ENCODE measurements at places on chromosomes 1 and 21. TPM values are rescaled to one million over a fixed set of nuclear protein-coding genes. Genes with fewer than 3 reads are reported as not detected.

GRCh38 chr1:9589719-9590157 lies 1.0 kb downstream of the TMEM201 start:
- DNase-seq, result no peak

Gene ZSCAN20
- total RNA-seq, result 5.7 TPM

- DNase-seq, result no peak
These were observed 22.7 kb downstream of the ACTL8 start for GRCh38 chr1:17777818-17778217.

DNA sequence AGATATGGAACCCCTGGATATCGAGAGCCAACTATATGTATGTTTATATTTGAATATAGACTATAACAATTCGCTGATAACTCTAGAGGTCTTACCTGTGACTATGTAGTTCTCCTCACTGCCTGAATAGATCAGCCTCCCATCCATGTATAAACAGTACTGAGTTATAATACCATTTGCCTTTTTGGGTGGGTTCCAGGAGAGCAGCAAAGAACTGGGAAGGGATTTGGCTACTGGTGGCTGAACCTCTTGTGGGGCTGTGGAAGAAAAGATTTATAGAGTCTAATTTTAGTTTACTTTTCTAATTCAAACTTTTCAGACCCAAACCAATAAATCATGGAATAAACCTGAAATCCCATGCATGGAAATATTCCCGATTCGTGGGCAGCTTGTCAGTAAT lies 376.9 kb downstream of the USH2A start:
- no peak for DNase-seq

GRCh38 chr1:119771770-119772169 lies 3.1 kb upstream of the HMGCS2 start:
- DNase-seq, result no peak

All from mucosa of descending colon (tissue), 3 donors.